Activated T-cell treated with anti-CD3 and anti-CD28 coated beads for 1 hour (primary cell): ENCODE measurements at places on chromosomes 3 and 15.

DNA sequence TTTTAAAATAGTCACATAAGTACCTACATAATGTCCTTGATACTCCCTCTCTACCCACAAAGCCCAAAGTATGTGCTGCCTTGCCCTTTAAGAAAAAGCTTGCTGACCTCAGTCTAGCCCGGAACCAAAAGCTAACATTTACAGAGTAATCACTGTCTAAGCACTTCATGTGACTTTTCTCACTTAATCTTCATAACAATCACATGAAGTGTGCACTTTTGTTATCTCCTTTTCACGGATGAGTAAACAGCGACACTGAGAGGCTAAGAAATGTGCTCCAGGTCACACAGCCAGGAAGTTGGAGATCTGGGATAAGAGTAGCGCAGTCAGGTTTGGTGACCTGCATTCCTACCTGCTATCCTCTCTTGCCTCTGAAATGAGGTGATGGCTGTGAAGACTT is 194.0 kb downstream of the ITPR1 start:
- no peak for DNase-seq

GRCh38 chr3:57077630-57078343 is 17.3 kb downstream of the SPATA12 start:
- no peak for DNase-seq

GRCh38 chr3:123939706-123940105 is 21.3 kb downstream of the CCDC14 start:
- DNase-seq, result no peak

- DNase-seq, result no peak
Measured at GRCh38 chr3:38397320-38397719, 50.7 kb downstream of the XYLB start.

GRCh38 chr3:161682715-161683114 is 186.1 kb downstream of the OTOL1 start:
- DNase-seq, result no peak

DNA sequence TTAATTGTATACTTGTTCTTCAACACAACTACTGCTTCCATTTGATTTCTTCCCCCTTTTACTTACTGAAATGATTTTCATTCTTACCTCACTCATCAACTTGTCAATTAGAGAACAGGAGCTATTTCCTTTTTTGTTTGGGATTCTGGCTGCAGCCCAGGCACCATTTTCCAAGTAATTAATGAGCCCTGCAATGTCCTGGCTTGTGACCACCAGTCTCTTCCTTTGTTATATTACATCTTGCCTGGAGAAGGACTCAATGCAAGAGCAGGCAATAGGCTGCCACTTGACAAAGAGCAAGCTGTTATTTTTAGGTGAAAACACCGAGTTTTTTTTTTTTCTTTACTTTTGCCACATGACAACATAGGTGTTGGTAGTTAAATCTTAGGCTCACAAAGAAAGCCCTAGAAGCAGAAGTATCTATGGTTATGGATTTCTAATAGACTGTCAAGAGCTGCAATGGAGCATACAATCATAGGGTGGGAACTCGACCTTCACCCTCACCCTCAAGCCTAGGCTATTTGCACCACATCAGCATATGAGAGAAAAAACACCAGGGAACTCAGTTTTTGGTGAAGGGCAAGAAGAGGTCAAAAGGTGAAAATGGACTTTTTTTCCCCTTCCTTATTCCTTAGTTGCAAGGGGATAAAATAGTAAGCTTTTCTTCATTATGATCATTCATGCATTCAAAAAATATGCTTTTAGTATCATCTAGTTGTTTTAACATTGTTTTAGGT is 114.9 kb downstream of the TNIK start:
- DNase-seq, result no peak

GRCh38 chr3:123782488-123782887 is 101.6 kb downstream of the MYLK start:
- no peak for DNase-seq

GRCh38 chr3:87873136-87873535 is 185.7 kb downstream of the CGGBP1 start:
- no peak for DNase-seq

GRCh38 chr15:66896611-66897010 is 168.8 kb upstream of the SMAD3 start:
- DNase-seq, result no peak

DNA sequence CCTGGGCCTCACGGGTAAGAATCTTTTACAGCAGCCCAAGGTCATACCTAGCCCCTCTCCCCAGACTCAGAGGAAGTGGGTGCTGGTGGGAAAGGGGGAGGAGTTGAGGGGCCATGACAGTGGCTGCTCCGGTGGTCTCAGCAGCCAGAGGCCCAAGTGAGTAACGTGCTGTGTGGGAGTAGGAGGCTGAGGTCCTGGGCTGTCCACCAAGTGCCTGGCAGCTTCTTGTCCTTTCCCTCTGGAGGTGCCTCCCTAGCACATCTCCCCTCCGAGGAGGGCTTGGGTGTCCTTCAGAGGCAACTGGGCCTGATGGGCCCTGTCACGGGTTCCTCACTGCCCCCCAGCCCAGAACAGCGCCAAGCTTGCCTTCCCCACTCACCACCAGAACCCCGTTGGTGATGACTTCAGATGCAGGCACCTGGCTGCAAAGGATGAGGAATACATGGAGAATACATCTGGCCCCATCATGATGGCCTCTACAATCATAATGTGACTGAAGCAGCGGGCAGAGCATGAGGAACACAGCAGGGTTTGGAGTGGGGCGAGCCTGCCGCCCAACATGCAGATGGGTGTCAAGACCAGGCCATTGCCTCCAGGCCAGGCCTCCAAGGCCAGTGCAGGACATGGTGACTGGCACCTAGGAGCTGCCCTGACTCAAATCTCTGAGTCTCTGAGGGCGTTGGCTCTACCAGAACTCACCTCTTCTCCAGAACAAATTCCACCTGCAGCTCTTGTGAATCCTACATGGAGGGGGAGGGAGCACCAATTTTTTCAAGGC is 3.3 kb downstream of the PLA2G4F start:
- DNase-seq, result no peak

- no peak for DNase-seq
Measured at GRCh38 chr3:40690749-40691451, 166.1 kb downstream of the ZNF621 start.
